COR-L47 (cell line): ENCODE measurements at places on chromosomes 16 and 17.

DNA sequence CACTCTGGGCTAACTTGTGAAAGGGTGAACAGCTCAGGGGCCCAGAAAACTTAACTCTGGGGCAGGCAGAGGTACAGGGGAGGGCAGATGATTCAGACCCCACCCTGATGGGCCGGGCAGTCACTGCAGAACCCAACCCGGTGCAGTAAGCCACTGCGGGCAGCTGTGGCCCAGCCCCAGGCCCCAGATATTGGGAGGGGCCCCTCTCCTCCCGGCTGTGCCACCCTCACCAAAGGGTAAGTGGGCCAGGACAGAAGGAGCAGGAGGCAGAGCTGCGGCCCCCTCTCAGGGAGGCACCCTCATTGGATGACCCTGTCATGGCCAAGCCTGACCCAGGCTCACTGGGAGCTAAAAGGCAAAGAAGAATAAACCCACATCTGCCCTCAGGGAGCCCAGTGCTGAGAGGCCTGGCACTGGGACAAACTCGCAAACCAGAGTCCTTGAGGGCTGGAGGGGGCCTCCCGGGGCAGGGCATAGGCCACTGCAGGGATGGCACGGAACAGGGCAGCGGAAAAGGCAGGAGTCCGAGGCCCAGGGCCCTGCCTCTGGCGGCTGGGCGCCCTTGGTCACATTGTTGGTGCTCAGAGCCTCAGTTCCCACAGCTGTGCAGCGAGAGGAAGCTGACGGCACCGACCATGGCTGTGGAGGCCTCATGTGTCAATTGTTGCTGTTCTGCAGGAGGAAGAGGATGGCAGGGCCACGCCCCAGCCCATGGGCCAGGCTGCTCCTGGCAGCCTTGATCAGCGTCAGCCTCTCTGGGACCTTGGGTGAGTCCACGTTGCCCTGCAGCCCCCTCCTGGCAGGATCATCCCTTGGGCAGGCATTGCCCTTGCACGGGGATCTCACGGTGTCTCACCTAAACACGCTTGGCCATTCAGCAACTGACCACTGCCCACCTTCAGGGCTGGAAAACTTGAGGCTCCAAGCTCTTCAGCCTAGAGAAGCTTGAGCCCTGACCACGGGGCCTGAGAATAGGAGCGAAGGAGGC, 3.1 kb downstream of the ITGB4 start:
- no peak for DNase-seq

- no peak for DNase-seq
These were observed 211.0 kb upstream of the MAF start for GRCh38 chr16:79811541-79811940.

GRCh38 chr17:37791447-37792399, 46.9 kb upstream of the HNF1B start:
- no peak for DNase-seq

DNA sequence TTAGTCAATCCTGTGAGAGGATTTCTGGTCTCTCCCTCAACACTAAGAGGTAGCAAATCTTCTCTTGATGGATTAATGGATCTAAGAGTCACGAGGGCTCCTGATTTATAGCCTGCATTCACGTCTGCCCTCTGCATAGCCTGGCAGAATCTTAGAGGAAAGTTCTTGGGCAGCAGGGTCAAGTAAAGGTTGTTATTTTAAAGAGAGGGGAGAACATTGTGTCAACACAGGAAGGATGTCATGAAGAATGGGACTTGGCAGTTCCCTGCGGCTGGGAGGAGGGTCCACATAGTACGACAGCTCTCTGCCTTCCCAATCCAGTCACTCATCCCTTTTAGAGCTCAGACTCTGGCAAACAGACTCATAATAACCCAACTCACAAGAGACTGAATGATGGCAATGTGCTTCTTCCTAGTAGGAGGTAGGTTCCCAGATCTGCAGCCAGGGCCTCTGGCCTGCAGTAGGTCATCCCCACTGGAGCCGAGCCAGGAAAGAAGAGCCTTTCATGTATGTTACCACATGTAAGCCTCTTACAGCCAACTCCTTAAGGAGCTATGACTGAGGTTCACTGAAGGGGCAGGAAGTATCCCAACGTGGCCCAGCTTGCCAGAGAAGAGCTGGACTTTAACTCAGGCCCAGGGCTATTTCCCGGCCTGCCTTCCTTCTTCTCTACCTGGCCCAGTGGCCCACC, 25.4 kb upstream of the RPTOR start:
- DNase-seq: no peak

DNA sequence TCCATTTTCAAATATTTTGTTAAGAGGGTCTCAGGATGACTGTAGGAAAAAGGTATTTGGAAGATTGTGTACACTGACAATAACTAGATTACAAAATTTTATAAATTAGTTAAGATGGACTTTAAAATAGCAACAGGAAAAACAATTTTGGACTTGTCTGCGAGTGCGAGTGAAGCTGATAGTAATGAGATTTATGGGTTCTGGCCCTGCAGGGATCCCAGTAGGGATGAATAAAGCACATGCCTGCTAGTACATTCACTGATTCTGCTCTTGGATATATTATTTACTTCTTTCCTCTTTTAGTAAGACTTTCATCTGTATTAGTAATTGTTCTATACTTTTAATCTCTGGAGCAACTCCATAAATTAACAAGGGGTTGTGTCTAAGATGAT, 28.2 kb downstream of the PRKCA start:
- no peak for DNase-seq

DNA sequence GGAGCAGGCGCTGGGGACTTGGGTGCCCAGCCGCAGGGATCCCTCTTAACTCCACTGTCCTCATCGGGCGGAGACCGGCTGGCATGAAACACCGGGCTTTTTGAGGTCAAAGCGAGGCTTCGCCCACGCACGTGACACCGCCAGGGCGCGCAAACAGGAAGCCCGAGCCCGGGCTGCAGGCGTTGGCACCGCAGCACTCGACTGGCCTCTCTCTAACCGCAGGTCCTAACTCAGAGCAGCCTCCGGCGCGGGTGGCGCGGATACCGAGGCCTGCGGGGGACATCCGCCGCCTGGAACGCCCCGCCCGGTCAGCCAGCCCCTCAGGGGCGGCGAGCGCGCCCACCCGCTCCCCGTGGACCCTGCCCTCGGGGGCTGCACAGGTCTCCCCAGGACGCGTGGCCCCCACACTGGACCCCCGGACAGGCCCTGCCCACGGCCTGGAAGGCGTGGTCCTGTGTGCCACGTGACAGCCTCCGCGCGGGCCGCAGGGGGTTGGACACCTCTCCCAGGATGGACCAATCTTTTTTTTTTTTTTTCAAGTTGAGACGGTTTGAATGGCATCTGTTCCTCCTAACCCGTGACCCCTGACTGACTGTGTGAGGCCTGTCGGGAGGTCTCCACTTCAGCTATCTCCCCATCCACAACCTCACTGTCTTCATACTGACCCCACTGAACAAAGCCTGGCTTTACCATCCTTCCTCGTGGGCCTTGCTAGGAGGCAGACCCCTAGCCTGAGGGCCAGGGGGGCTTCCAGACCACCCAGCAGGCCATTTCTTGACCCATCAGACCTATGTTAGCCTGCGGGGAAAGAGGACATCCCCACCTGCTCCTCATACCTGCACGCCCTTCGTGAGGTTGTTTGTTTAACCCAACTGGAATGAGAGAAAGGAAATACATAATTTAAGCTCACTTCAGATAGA, 8.4 kb upstream of the SLC47A2 start:
- no peak for DNase-seq

DNA sequence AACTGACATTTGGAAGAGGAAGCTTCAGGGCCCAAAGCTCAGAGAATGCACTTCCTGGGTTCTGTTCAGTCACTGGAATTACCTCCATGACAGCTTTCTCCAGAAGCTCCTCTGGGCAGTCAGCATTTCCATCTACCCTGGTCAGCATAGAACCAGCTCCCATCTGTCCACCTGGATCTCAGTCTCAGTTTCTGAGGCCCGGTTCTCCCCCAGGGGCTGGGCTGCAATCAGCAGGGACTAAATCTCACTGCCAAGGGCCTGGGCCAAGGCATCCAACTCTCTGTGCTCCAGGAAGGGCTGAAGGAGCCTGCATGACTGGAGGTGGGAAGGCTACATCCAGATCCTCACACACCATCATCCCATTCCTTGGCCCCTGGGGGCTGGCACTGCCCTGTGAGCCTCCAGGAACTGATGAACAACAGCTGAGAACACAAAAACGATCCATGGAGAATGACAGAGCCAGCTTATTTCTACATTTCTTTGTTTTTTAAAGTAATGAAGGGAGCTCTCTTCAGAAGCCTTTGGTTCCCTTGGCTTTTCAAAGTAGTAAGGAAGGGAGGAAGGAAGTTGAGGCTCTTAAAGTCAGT, 66.3 kb upstream of the MRTFB start:
- DNase-seq: no peak

DNA sequence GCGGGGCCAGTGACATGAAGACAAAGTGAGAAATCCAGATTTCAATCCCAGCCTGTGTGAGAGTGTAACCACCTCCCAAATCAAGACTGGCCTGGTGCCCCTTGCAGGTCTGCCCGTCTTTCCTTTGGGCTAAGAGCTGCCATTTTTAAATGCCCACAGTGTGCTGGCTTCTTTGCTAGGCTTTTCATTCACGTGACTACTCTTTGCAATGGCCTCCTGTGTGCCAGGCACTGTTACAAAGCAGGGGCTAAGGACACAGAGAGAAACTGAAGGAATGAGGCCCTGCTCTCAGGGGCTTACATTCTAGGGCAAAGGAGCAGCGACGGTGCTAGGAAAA, 269 bp upstream of the ZSCAN10 start:
- DNase-seq: no peak

DNA sequence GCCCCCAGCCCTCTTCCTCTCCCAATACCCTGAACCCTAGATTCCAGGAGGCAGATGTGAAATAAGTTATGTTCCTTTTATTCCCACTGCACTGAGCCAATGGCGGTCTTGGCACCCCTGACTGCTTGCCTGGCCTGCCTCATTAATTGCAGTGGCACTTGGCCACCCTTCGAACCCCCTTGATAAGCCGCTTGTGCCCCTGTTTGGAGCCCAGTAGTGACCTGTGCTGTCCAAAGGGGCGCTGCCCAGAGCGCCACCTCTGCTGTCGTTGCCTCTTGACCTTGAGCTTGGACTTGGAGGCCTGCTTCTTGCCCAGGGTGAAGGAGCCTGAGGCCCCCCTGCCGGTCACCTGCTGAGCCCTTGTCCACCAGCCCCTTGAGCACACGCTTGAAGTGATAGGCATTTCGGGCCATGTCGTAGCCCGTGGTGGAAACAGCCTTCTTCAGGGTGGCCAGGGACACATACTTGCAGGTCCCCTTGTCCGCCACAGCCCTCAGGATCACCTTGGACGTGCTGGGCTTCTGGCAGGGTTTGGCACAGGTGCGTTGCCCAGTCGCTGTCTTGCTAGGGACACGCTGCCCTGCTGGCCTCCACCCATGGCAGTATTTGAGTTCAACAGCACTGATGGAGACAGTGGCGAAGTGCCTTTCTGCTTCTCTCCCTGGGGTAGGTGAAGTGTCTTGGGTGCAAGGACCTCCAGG, 5.7 kb downstream of the SGCA start:
- DNase-seq: no peak

GRCh38 chr16:81066681-81067080, 10.4 kb downstream of the C16orf46 start:
- no peak for DNase-seq

DNA sequence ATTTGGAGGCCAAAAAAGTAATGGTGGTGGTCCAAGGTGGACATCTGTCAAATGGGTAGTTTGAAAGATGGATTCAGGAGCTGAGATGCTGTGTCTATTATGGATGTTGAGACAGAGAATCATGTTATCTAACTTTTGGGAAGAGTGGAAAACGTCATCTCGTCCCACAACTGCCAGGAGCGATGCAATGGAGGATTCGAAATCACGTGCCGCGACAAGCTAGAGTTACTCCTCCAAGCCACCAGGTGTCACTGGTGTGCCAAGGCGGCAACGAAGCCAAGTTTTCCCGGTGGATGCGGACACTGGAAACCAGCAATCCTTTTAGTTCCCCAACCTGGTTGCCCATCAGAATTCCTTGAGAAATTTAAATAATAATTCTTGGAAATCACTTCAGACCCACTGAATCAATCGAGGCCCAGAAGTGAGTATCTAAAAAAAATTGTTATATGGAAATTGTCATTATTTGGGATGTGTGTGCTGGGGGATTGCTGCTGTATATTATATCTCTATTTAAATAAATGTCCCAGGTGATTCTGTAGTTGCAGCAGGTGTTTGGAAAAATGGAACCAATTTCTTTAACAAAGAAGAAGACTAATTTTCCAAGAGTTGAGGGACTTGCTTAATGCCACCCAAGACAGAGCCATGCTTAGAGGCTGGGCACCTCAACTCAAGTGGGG, 206.1 kb downstream of the HAPSTR1 start:
- peak; percentile 24 for DNase-seq

- DNase-seq: no peak
These were observed 59.6 kb upstream of the CACNG5 start for GRCh38 chr17:66775271-66775670.

DNA sequence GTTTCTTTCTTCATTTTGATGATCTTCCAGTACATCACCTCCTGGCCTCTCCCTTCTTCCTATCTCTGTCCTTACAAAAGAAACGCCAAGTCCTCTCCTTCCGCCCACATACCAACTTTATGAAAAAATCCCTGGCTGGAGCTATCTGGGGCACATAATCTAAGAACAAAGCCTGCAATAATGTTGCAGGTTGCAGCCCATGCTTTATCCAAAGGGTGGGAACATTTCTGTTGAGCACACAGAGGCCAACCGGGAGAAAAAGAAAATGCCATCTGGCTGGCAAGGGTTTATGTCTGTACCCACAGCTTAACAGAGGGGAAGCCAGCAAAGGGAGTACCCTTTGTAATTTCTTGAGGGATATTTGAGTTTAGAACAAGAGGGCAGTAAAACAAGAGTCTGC, 409.6 kb downstream of the SOX9 start:
- no peak for DNase-seq

GRCh38 chr17:76046064-76046463, 19.0 kb upstream of the EVPL start:
- DNase-seq: no peak

GRCh38 chr17:64992325-64992802, 64.2 kb downstream of the GNA13 start:
- DNase-seq: no peak

- DNase-seq: no peak
These were observed 21.4 kb downstream of the PIEZO1 start for GRCh38 chr16:88763502-88764053.

DNA sequence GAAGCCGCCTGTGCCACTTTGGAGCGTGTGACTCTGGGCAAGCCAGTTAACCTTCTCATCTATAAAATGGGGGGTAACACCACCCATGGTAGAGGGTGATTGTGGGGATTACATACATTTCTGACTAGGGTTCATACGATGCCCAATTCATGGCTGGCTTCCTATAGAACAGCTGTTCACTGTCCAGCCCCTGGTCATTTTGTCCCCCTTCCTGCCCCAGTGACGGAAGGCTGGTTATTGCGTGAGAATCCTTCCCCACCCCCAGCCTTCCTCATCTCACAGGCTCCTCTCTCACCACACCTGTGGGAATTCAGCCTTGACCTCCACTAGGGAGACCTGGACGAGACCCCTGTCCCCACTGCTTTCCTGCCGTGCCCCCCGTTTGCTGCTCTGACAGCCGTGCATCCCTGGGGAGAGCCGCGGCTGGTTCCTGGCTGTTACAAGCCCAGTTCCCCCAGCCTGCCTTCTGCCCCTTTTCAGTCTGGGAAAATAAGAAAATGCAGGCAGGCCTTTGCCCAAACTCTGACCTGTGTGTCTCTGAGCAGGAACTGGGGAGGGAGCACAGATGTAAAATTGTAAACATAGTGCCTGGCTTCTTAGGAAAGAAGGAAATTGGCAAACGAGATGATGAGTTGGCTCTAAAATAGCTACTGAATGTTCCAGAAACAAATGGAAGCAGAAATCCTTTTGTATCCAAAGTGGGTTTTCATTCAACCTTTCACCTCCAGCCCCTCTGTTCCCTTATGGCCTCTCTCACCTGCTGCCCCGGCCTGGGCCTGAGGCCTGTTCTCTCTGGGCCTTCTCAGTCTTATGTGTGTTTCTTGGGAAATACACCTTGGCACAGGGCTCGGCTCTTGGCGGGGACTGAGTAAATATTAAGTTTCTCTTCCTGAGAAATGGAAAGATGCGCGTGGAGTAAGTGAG, 67.3 kb downstream of the OR1D5 start:
- DNase-seq: no peak
